ENCODE measurements at places on chromosomes 7 and 10.

DNA sequence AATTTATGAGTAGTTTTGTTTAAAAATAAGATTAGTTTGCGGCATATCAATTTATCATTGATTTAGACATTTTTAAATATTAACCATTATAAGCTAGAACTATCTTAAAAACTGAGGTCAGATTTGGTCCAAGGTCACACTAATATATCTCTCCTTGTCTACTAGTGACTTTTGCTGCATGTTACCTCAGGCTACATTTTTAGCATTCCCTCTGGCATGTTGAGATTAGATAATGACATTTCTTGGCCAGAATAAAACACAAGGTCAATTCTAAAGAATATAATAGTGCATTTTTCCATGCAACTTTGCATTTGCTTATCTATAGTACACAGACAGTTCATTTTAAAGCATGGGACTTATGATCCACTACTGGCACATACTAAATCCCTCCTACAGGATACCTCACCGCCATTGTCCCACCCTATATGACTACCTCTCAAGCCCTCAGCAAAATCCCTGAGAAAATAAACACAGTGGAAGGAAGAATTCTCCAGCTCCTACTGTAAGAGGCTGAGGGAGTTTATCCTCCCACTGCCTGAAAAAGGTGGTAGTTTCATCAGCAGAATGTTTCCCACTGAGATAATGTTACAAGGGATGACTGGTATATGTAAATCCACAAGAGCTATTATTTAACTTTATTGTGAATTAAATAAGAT, 816.4 kb downstream of the GRM8 start:
- DNase-seq, result no peak

GRCh38 chr10:7501157-7501556, 90.3 kb upstream of the SFMBT2 start:
- DNase-seq, result no peak

- DNase-seq, result no peak
Measured at GRCh38 chr10:2150288-2150687, 413.0 kb upstream of the ADARB2 start.

DNA sequence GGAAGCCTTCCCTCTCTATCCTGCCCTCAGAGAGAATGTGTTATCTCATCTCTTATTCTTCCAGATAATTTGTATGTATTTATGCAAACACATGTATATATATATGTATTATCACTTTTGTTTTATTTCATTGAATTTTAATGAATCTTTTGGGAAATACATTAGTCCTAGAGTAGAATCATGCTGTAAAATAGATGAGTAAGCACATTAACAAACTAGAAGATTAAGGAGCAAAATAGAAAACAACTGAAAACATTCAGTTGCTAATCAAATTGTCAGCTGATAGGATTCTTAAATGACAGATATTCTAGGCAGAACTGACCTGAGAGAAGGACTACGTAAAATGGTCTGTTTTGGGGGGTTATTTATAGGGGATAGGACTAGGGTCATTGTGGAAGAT, 11.2 kb downstream of the KLLN start:
- no peak for DNase-seq

DNA sequence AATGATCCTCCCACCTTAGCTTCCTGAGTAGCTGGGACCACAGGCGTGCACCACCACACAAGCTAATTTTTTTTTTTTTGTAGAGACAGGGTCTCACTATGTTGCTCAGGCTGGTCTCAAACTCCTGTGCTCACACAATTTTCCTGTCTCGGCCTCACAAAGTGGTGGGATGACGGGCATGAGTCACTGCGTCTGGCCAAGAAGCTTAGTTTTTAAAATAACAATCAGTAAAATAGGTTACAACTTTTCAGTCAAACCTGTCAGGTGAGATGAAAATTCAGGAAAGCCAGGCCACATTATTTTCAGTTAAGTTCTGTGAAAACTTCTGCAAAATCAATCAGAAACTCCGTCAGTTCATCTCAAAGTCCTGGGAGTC, 55.4 kb downstream of the FAM241B start:
- DNase-seq, result no peak

- DNase-seq, result no peak
Measured at GRCh38 chr7:561631-562373, 42.2 kb upstream of the PDGFA start.

DNA sequence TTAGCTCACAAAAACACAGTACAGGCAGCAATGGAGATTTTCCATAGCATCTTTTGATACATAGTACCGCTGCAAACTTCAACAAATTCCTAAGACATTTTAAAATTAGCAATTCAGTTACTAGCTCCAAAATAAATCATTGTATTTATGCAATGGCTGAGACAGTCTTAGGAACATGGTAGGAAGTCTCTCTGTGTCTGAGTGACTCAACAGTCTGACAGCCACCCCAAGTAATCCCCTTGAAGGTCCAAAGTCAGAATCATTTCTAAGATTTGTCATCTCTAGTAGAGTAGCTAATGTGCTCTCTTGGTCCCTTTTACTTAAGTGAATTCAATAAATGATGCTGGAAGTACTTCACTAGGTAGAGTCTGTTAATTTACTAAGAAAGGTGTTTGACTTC, 93.8 kb upstream of the NOBOX start:
- no peak for DNase-seq

DNA sequence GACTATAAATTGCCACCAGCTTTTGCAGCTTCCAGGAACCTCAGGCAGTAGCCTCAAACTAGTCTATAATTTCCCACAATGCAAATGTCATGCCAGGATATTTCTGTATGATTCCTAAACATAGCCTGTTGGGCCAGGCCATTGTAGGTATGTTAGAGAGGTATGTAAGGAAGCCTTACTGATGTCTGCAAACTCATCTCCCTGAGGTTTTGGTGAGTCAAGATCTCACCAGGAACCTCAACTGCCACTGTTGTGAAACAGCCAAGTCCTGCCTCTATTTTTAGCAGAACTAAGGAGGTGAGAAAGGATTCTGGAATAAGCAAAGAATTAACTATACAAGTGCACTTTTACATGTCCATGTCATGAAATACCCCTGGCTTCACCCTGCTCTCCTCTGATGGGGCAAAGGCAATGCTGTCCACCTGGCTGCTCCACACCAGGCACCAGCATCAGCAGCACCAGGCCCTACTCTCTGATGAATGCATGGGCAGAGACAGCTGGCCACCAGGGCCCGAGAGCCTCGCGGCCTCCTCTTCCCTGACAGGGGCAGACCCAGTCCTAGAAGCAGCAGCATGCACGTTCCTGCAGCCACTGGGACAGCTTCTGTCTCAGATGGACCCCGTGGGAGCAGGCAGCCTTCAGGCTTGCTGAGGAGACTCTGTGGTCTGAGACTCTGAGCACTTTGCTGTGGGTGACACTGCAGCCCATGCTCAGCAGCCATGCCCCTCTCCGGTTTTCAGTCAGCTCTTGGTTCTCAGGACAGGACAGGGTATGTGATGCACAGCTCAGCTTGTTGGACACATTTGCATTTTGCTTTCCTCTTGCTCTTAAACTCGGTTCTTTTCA, 147.3 kb downstream of the ZMYND11 start:
- DNase-seq, result no peak
